Vein endothelial cell (primary cell): ENCODE measurements at places on chromosomes 16 and 17. TPM values are rescaled to one million over a fixed set of nuclear protein-coding genes. Genes with fewer than 3 reads are reported as not detected.

Gene MARCHF10
- total RNA-seq: not detected in 2 replicates

Gene KRT25
- total RNA-seq: not detected in 2 replicates

Gene C17orf78
- total RNA-seq: not detected in 2 replicates

Gene CDH3
- not detected in 2 replicates for total RNA-seq

Gene ATP1B2
- total RNA-seq: not detected in 2 replicates

Gene NHLRC4
- 2.4 and 2.9 TPM in 2 replicates for total RNA-seq

Gene BIRC5
- 30.4 and 38.8 TPM in 2 replicates for total RNA-seq
